ENCODE measurements at places on chromosomes 1 and 21.

GRCh38 chr1:45004281-45004920 lies 6.7 kb downstream of the HECTD3 start:
- no peak for DNase-seq

GRCh38 chr1:192266645-192267044 lies 50.1 kb upstream of the RGS21 start:
- no peak for DNase-seq

DNA sequence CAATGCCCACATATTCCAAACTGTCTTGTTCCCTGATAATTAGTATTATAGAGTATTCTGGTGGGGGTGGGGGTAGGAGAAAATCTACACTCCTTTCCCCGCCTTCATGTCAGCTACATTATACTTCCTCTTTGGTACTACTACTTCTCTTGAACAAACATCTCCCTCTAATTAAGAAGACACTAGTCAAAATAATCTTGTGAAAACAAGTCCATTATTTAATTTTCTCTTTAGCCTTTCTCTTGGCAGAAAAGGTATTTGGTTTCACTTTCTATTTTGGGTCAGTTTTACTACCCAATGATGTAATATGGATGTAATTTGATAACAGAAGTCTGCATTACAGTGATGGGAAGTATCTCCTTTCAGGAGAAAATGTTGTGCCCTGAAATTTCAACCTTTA lies 22.5 kb downstream of the NTMT2 start:
- peak; percentile 3 for DNase-seq

GRCh38 chr1:175947771-175948170 lies 204.4 kb upstream of the TNR start:
- DNase-seq, result no peak

DNA sequence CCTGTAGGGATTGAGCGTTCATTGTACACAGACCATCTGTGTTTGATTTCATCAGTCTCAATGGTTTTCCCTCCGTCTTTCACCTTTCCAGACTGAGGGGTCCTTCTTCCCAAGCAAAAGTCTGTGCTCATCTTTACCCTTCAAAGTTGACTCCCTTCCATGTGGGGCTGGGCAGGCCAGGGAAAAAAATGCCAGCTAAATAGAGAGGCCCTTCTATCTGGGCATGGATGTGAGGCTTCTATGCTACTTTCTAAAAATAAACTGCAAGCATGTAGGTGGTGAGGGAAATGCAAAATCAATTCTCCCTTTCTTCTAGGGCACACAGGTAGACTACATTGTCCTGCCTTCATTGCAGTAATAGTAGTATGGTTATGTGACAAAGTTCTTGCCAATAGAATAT lies 46.7 kb upstream of the ITPKB start:
- DNase-seq, result no peak

DNA sequence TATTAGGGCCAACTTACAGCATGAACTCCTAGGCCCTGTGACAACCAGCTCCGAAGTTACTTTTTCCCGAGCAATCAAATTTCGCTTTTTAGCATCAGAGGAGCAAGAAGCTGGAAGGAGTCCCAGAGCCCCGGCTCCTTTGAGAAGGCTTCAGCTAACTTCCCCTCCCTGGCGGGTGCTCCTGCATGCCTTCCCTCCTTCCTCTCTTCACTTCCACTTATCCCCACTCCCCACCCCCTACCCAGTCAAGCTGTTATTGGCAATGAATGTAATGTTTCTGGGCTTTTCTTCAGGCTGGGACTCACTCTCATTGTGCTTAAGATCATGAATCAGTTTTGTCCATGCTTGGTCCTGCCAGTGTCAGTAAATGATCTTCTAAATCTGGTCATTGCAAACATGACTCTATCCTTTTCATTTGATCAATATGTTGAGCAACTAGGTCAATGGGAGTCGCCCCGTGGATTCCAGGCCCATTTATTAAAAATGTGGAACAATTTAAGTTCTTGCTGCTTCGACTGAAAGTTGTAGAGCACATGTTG lies 94.5 kb upstream of the TSPAN2 start:
- DNase-seq, result peak; percentile 1

- DNase-seq, result no peak
These were observed 112.1 kb downstream of the ST6GALNAC3 start for GRCh38 chr1:76186554-76187170.

DNA sequence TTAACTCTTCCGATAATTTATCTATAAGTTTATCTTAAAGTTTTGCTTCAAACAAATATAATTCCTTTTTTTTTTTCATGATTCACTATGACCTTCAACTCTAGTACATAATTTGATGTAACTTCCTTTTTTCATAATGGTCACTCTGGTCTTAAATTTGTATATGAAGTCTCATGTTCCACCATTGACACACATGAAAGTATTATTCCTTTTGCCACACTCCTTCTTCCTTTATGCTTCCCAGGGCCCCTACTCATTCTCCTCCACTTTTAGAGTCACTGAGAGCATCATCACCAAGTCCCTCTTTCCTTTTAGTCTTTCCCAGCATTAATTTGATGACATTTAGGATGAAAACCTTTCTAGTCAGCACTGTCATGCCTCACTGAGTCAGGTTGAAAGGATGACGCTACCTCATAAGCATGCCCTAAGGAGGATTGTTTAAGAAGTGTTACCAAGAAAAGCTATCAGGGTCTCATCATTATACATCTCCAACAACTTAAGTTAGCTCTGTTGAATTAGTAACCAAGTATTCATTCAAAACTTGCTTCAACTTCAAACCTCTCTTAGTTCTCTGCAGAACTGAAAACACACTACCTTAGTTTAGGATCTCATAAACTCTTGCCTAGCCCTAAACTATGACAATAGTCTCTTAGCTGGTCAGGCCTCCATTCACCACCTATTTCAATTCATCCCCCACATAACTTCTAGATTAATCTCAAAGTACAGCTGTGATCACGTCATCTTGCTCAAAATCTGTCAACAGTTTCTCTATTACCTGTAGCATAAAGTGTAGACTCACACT lies 14.5 kb downstream of the AUNIP start:
- DNase-seq, result no peak

DNA sequence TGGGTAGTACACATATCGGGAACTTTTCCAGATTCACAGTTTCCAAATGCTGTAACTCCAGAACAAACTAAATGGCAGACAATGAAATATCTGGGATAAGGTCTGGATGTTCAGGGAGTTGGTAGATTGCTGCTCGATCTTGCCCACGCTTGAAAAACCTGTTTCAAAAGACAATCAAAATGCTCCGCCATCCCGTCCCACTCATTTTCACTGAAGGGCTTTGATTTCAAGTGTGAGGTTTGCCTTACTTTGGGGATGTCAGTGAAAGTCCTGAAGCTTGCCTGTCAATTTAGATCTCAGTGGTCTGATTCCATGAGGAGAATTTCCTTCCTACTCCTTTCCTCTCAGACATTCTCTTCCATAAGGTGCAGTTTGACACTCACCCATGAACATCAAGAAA lies 236.3 kb upstream of the KCNK2 start:
- no peak for DNase-seq

GRCh38 chr1:158078569-158079080 lies 85.2 kb downstream of the KIRREL1 start:
- DNase-seq, result no peak
